RCC 7860 (cell line): ENCODE measurements at places on chromosomes 12 and 14.

DNA sequence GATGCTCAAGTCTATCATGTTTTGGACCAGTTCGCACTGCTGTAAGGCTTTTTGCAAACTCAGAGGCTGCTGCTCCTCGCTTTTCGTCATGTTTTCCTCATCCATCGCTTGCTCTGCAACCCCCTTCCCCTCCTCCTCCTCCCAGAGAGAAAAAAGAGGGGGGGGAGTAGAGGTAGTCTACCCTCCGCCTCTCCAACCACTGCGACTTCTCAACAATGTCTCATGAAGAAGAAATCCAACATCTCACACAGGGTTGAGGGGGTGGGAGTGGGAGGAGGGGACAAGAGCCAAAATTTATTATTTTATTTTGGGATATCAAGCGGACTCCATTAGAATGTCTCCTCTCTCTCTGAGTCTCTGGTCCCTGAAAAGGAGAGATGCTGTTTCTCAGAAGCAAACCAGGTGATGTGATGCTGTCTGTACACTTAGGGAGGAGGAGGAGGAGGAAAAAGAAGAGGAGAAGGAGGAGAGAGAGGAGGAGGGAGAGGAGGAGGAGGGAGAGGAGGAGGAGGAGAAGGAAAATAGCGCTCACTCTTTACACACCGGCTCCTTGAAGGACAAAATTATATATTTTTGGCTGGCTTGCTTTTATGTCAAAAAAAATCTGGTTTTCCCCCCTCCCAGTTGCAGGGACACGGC, 520 bp downstream of the KSR2 start:
- DNase-seq: no peak

DNA sequence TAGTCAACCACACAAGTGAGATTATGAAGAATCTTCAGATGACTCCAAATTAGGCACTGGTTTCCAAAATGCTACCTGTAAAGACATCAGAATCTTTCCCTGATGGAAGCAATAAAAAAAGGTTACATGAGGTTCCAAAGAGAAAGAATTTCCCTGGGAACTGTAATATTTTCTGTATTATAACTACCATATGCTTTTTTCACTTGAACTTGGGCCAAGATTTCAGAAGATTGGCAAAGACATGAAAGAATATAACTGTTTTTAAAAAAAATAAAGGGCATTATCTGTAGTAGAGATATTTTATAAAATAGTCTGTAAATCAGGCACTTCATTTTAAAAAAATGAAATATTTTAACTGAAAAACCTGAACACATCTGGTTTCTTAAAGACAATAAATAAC, 12.9 kb downstream of the HECTD1 start:
- no peak for DNase-seq

GRCh38 chr14:39322807-39323206, 89.1 kb downstream of the MIA2 start:
- no peak for DNase-seq

- no peak for DNase-seq
Measured at GRCh38 chr12:132121283-132121682, 22.8 kb downstream of the DDX51 start.

DNA sequence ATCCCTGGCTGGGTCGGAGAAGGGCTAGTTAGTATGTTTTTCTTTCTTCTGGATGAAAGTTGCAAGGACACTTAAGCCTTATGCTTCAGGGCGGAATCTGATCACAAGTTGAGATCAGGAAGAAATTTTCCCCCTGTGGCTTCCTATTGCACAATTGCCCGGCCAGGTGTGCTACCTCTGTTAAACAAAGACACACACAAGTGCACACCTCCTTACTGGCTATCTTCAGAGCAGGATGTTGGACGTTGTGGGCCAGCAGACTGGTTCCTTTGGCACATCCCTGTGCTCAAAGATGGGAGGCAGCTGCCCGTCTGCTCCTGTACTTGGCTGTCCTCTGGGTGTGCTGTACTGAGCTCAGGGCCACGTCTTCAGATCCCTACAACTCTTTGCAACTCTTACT, 19.1 kb downstream of the ETV6 start:
- DNase-seq: no peak

DNA sequence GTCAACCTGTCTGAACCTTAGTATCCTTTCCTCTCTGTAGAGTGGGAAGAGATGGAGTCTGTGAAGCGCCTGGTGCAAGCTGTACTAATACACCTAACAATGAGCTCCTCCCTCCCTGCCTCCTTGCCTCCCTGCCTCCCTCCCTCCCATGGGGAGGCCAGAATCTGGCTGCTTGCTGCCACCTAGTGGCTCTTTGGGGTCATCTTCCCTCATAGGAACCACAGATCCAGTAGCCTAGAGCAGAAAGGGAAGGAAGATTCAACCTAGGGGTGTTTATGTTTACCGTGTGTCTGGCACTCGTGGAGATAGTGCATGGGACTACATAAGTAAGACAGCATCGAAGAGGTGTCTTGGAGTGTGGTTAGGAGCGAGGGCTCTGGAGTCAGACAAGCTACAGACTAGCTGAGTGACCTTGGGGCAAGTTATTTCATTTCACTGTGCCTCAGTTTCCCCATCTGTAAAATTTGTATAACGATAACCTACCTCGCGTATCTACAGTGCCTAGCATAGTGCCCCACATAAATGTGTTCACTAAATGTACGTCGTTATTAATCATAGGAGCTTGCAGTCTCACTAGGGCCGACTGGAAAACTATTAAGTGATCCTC, 35.5 kb upstream of the TSPAN9 start:
- DNase-seq: peak; percentile 60

- no peak for DNase-seq
Measured at GRCh38 chr14:22190411-22191191, 398.4 kb downstream of the DAD1 start.

GRCh38 chr12:108597559-108598471, at the start of gene TMEM119:
Gene TMEM119 (minus strand): TSS chr12:108598084. CDS start chr12:108592383, 5,701 bp downstream.
- no peak for DNase-seq

- DNase-seq: no peak
Measured at GRCh38 chr12:52056801-52057637, 5.8 kb downstream of the NR4A1 start.

GRCh38 chr12:82877963-82878362, 191.3 kb downstream of the TMTC2 start:
- DNase-seq: no peak

- no peak for DNase-seq
Measured at GRCh38 chr12:111766608-111767361, at the start of gene ALDH2. Gene ALDH2 (plus strand): TSS chr12:111766933. CDS start chr12:111766983, 50 bp downstream.

GRCh38 chr12:52023182-52023975, 16.6 kb downstream of the TAMALIN start:
- peak; percentile 48 for DNase-seq

DNA sequence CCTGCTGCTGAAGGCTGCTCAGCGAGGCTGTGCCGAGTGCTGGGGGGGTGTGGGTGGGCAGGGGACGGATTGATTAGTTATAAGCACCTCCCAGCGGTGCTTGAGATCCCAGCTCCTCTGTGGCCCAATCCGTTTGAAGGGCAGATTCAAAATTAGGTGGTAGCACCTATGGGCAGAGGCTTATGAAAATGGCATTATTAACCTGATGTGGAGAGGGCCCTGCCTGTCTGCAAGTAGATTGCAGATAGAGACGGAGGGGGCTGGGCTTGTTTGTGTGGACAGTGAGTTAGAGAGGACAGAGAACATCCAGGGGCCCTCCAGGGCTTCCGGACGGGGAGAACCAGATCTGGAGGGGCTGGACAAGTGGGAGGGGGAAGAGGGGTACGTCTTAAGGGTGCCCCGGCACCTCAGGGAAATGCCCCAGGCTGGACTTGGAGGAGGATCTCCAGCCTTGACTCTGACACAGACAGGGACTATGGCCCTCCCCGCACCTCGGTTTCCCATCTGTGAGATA, at the start of gene RTL1:
Gene RTL1 (minus strand): TSS at position 51 of the 514 bp plus-strand sequence. CDS start 18,934 bp downstream, outside the sequence.
- no peak for DNase-seq

DNA sequence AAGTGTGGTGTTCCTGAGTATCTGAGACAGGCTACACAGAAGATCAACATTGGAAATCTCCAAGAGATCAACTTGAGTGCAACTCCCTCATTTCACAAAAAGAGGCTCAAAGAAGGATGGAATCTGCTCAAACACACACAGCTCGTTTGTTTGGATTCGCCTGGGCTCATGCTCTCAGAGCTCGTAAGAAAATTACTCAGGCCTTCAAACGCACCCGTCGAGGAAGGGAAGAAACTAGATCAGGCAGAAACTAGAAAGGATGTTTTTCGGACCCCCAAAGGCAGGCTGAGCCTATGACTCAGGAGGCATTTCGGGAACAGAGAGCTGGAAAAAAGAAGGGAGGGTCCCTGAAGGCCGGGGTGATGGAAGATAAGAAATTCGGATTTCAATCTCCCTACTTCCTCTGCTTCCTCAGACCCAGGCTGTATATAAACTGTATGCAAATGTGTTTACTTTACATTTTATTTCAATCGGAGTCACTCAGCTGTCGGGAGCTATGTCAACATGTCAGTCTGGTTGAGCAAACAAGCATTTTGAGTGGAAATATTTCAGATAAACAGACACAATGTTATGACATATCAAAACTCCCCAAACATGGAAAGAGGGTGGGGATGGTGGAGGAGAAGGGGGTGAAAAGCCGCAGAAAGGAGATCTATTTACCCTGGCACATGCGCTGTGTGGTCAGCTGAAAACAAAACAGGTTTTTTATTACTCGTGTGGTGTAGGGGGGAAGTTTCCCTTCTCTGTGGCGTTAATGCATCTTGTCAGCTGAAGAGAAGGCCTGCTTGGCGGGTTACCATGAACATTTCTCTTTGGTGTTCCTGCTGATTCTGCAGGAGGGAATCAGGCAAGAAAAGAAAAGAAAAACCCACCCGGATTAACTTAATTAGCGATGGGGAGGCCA, 129.1 kb upstream of the TBX3 start:
- no peak for DNase-seq

GRCh38 chr12:81005606-81006005, 67.9 kb upstream of the LIN7A start:
- no peak for DNase-seq

GRCh38 chr14:68817506-68818212, 24.8 kb upstream of the ZFP36L1 start:
- no peak for DNase-seq

GRCh38 chr12:116542345-116542956, 16.7 kb upstream of the MAP1LC3B2 start:
- peak; percentile 44 for DNase-seq

GRCh38 chr12:122887819-122888212, 8.1 kb downstream of the VPS37B start:
- DNase-seq: no peak

- no peak for DNase-seq
Measured at GRCh38 chr12:57237596-57237931, 8.1 kb downstream of the SHMT2 start.

GRCh38 chr12:4240161-4240783, 33.3 kb upstream of the CCND2 start:
- DNase-seq: no peak

- DNase-seq: no peak
Measured at GRCh38 chr12:5723071-5723470, 222.0 kb downstream of the ANO2 start.

DNA sequence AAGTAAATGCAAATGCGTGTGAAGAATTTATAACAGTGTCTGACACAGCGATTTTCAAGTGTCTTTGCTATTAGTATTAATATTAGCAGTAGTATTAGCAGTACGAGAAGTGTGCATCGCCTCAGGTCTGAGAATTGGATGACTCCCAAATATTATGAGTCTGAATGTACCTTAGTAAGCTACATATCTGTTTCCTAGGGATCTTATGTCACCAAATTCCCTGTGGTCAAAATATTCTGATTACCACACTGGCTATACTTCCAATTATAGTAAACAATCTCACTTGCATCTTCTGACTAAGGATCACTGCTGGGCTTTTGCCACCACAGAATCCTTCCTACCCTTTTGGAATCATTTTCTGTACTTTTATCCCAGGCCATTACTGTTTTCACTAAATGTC, 396.0 kb upstream of the MIS18BP1 start:
- DNase-seq: no peak

DNA sequence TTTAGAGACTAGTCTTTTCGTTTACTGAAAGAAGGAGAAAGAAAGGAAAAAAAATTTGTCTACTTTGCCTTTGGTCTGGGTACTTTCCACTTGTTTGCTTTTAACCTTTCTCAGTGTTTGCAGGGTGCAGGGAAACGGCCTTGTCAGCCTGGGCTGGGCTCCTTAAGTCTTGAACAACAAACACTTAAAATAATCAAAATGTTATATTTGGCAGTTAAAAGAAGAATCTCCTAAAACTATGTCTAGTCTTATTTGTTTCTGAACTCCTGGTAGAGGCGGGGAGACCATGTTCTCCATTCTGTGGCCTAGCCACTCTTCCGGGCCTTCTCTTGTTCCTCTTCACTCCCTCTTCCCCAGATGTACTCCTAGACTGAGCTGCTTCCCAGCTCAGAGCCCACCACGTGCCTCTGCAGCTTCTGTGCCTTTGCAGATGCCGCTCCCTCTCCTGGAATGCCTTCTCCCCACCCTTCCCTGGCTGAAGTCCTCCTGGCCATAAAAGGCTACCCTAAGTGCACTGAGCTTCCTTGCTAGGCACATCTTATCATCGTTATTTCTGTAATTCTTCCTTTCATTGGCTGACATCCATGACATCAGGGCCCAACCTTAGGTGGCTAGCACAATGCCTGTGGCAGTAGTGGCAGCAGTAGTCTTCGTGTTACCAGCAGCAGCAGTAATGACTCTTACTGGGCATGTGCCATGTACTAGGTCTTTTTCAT, 432.9 kb downstream of the ZFP36L1 start:
- DNase-seq: no peak

DNA sequence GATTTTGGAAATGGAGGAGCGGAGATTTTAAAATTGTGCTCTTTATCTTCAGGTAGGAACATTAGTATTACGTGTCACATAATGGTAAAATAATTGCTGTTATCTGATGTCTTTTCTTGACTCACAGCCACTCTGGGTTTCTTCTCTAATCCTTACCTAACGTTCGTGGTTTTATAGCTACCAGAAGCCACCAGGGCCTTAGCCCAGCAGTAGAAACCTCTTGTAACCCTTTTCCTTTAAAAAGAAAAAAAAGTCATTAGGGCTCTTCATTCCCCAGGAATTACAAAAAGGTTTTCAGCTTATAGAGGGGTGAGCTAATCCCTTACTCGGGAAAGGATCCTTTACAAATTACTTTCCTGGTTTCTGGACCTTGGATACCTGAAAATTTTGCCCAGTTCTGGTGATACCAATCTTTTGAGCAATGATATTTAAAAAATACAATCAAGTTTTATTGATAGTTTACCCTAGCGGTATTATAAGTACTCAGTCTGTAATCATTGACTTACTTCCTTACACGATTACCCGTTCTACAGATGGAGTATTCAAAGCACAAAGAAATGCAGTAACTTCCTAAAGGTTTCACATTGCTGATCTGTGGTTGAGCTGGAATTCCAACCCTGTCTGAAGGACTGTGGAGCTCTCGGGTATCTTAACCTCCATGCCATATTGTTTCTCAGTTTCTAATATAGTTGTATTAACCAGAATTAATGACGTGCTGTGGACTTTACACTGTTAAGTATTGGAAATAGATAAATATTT, 1.6 kb downstream of the GABARAPL1 start:
- DNase-seq: peak; percentile 80

DNA sequence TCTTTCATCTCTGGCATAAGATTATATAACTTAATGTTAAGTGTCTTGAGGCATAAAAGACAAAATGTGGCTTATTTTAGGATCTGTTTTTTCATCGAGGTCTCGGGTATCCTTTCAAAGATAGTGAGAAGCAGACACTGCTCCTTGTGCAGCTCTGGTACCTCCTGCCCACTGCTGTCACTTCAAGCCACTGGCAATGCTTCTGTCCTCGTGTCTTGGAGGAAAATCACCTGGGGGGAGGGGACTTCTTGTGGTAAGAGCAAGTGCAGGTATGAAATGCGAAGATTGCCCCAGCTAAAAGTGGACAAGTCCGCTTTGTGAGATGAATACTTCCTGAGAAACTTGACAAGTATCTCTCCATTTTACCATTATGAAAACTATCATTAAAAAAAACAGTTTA, 37.8 kb upstream of the DYNC1H1 start:
- no peak for DNase-seq

GRCh38 chr14:67410313-67410712, 1.7 kb downstream of the PLEK2 start:
- DNase-seq: no peak
